T1000 (cell line): ENCODE measurements at places on chromosomes 11 and 22.

DNA sequence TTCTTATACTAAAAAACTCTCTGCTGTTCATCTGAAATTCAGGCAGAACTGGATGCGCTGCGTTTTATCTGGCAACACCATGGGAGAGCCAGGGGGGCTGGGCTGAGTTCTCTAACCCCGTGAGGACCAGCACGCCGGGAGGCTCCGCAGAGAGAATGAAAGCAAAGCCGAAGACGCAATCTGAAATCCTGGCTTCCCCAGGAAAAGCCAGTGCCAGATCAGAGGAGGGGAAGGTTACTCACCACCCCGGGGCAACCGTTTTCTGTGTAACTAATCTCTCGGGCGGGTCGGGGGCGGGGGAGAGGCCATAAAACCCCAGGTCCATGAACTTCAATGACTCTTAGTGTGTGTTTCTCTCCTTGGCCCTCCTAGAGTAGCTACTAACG is 99.4 kb downstream of the SHANK2 start:
- DNase-seq: peak; percentile 80

- no peak for DNase-seq
These were observed 2.9 kb downstream of the ATG2A start for GRCh38 chr11:64914123-64914522.

- DNase-seq: no peak
These were observed 57.9 kb downstream of the DBX1 start for GRCh38 chr11:20102397-20102796.

DNA sequence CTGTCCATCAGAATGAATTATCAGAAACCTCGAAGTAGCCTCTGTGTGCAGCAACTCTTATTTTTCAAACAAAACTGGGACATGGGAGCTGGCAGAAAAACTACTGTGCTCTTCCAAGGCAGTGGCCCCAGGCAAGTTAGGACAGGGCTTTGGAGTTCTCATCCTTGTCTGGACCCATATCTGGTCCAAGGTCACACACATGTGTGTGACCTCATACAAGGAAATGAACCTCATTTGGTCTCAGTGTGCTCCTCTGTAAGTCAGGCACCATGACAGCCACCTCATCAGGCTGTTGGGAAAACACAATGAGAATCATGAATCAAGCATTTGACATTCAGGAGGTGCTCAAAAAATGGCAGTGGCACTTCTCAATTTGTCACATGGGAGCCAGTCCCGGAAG is 25.8 kb downstream of the LARGE1 start:
- no peak for DNase-seq

GRCh38 chr11:134978388-134979088 is 566.5 kb upstream of the B3GAT1 start:
- DNase-seq: no peak

- peak; percentile 72 for DNase-seq
These were observed 3.6 kb downstream of the FIBP start for GRCh38 chr11:65884716-65885092.

DNA sequence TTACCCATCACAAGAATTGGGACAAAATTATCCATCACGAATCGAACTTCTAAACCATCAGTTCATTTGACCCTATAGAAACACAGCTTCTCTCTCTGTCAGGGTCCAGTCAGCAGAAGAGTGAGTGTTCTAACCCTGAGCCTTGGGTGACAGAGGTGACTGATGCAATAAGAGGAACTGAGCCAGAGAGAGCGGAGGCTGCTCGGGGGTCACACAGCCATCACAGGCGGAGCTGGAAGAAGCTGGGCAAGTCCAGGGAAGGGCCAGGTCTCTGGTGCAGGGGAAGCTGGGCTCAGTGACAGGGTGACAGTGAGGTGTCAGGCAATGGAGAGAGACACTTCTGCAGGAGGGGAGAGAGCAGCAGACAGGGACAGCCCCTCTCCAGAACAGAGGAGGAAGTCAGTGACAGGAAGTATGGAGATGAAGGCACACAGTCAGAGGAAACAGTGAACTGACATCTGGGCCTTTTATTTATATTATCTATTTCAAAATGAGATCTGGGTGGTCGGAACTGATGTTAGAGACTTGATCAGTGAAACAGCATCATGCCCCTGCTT is 184.0 kb upstream of the TBCEL start:
- no peak for DNase-seq
